Sigmoid colon (tissue), 7 donors: ENCODE measurements at places on chromosomes 5 and 9. TPM values are rescaled to one million over a fixed set of nuclear protein-coding genes. Genes with fewer than 3 reads are reported as not detected.

The ANKRD20A1 gene
- total RNA-seq, result 1.4 TPM

The PCDHGA2 gene
- total RNA-seq, result 4.9 TPM

The RNF183 gene
- total RNA-seq, result not detected

The PAX5 gene
- total RNA-seq, result not detected

The KCNV2 gene
- total RNA-seq, result not detected

The QRFP gene
- total RNA-seq, result not detected

The RXRA gene
- 26.7 TPM for total RNA-seq

The TAF11L10 gene
- not detected for total RNA-seq

The GNA14 gene
- 15.0 TPM for total RNA-seq

The FSTL4 gene
- total RNA-seq, result not detected

The MARCHF6 gene
- 96.3 TPM for total RNA-seq

The NCS1 gene
- total RNA-seq, result 78.5 TPM

The ARHGEF28 gene
- 4.9 TPM for total RNA-seq

- DNase-seq, result no peak
Observed at GRCh38 chr5:4020400-4020799, 424.8 kb downstream of the IRX1 start.

DNA sequence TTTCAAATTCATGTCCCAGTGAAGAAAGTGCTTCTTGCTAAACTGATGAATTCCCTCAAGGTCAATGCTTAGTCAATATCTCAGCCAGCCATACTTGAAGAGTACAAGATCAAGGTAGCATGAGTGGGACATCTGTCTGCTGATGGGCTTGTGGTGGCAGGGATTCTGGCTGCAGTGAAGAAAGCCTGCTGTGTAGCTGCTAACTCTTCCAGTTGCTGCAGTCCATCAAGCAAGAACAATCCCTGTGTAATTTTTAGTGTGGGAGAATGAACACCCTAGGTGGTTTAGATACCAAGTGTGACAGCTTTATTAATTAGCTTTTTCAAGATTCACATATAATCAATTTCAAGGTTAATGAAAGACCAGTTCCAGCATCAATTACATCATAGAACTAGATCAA lies 443.9 kb downstream of the TAF11L14 start:
- no peak for DNase-seq

- DNase-seq, result no peak
Observed at GRCh38 chr5:60727033-60727679, 27.2 kb upstream of the DEPDC1B start.

DNA sequence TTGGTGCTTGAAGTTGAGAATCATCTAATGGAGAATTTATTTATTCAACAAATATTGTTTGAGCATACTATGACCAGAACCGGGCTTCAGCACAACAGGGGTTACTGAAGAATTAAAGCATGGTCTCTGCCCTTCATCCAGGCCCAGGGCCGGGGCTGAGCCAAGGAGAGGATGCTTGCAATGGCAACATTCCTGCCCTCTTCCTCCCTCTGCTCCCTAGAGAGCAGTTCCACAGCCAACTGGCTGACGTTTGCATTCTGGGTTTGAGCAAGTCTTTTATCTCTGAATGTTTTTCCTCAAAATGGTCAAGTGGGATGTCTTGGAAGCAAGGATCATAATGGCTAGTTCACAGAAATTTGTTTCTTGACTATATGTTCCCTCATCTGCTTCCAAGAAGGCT lies 80.7 kb downstream of the GLDC start:
- no peak for DNase-seq

DNA sequence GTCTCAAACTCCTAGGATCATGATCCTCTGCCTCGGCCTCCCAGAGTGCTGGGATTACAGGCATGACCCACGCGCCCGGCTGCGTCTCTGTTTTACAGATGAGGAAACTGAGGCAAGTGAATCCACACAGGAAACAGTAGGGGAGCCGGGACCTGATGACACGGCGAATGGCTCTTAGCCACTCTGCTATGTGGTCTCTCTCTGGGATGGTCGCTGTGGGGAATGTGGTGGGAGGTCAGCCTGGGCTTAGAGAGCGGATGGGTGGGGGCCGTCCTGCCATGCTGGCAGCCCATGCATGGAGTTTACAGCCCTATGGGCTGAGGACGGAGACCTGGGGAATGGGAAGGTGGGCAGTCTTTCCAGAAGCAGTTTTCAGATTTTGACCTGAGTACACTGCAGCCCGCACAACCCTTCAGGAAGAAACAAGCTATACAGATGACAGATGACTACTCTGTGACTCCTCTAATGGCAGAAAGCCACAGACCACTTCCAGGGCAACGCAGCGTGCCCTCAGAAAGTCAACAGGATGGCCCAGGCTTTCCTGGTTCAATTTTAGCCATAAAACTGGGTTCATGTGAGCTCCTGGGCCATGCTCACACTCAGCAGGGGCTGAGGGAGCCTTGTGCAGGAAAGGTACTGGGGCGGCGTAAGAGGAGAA lies 136.1 kb upstream of the RAPGEF1 start:
- no peak for DNase-seq

- peak; percentile 79 for DNase-seq
Observed at GRCh38 chr5:177453852-177454396, 7.3 kb downstream of the PRR7 start.

GRCh38 chr5:87136733-87137132 lies 130.9 kb upstream of the RASA1 start:
- no peak for DNase-seq

GRCh38 chr5:160315968-160316367 lies 3.6 kb upstream of the CCNJL start:
- no peak for DNase-seq

GRCh38 chr5:111756581-111757354 lies at the start of gene NREP:
Gene NREP (minus strand): TSS chr5:111757194. CDS start chr5:111755772, 1,422 bp downstream.
- DNase-seq, result peak; percentile 75

GRCh38 chr9:110141227-110141793 lies 66.6 kb downstream of the C9orf152 start:
- peak; percentile 81 for DNase-seq

DNA sequence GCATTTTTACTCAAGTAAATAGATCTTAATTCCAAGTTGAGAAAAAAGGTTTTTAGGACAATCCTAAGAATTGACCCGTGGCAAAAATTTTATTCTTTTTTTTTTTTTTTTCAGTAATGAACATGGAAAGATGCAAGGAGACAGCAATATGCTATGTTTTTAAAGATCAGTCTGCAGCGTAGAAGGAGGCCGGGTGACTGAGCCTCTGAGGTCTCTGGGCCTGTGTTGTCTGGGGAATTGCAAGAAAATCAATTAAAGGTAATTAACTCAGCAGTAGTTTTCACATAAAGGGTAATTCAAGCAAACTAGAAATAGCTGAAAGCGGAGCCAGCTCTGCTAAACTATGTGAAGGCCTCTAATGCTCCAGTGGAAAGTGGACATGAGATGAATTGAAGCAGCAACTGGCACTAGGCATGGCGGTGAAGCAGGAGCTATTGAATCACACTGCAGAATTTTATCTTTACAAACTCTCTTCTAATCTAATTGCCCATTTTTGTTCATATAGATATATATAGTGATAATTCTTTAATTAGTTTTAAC lies 285.2 kb upstream of the ITGA1 start:
- DNase-seq, result no peak

- DNase-seq, result no peak
Observed at GRCh38 chr5:17186256-17186655, 31.2 kb upstream of the BASP1 start.

GRCh38 chr5:34838785-34839714 lies at the start of gene TTC23L:
Gene TTC23L (plus strand): TSS chr5:34839164. CDS start chr5:34840672, 1,508 bp downstream.
- peak; percentile 93 for DNase-seq

- peak; percentile 69 for DNase-seq
Observed at GRCh38 chr5:82225525-82226172, 52.5 kb downstream of the RPS23 start.

DNA sequence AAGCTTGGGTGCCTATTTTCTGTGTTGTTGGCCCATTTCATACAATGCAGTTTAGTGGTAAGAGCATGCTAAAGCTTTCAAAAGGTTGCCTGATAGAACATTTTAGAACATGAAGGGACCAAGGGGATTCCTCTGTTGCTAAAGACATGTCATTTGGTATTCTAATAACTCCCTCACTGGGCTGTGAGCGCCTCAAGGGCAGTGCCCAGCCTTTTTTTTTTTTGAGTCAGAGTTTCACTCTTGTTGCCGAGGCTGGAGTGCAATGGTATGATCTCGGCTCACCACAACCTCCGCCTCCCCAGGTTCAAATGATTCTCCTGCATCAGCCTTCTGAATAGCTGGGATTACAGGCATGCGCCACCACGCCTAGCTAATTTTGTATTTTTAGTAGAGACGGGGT lies 77.1 kb downstream of the PCSK5 start:
- no peak for DNase-seq

DNA sequence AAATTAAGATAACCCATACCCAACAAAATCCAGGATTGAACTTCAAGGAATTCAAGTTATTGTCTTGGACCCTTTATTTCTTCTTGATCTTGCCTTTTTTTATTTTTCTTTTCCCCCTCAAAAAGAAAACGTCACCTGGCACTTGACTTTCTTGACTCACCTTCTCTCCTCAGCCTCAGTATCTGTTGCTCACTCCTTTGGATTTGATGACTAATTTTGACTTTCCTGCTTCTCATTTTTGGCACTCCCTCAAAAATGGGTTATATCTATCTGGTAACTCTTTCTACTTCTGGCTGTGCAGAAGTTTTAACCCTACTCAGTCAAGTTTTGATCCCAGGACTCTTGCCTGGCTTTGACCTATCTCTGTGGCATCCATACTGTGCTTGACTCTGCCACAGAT lies 66.6 kb upstream of the SPATA31D4 start:
- no peak for DNase-seq

DNA sequence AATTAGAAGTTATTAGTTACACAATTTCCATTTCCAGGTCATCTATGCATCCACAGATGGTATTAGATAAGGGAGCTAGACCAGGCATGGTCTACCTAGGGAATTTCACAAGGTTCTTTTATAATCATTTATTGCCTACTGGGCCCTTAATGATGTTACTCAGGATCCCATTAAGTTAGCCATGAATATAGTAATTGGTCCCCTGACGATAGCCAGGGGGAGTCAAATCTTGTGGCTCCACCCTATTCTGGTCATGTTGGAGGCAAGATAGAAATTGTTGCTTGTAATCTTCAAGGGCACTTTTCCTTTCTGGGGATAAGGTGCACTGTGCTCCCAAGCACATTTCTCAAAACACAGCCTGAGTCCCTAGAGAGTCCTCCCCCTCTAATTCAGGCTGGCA lies 14.1 kb upstream of the ELL2 start:
- DNase-seq, result no peak

- no peak for DNase-seq
Observed at GRCh38 chr5:16577677-16578076, 39.1 kb downstream of the RETREG1 start.

DNA sequence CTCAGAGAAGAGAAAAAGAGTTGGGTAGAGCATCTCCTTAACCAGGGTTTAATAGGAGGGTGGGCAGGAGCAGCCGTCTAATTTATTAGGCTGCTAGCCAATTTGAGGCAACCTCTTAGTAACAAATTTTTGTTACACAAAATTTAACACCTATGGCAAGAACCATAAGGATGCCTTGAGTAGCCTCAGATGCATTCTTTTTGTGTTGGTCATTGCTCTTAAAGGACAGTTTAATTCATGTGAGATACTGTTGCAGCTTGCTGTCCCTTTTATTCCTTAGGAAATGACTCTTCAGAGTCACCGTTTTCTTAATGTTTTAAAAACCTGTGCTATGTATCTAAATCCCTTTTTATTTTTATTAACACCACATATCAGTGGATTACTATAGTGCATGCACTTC lies 255.1 kb downstream of the MAST4 start:
- DNase-seq, result no peak

DNA sequence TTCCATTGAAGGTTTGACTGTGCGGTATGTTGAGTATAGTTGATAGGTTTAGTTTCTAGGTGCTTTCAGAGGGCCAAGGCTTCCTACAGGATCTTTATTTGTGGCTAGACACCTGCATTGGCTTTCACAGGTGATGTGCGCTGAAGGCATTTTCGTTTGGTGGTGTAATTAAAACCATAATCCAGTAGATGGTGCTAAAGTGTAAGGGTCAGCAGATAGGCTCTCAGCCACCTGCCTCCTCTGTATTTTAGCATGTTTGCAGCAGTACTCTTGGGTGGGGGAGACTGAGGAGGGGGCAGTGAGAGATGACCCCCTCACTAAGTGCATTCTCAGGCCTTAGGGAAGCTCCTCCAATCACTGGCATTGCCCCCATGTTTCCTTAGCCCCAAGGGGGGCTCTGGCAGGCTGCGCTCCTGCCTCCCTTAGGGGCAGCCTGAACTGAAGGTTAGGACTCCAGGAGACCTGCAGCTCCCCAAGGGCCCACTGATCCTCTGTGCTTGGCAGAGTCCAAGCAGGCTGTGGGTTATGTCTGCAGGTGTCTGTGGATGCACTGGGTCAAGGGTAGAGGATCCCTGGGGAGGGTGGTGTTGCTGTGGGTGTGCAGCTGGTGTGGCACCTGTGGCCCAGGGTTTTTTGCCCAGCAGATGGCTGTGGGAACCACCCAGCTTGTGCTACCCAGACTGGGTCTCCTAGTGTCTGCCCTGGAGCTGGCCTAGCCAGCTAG lies 23.4 kb downstream of the CDK20 start:
- no peak for DNase-seq

GRCh38 chr5:142637871-142638270 lies 48.0 kb downstream of the FGF1 start:
- no peak for DNase-seq

- no peak for DNase-seq
Observed at GRCh38 chr5:148543727-148544126, 110.6 kb downstream of the HTR4 start.

DNA sequence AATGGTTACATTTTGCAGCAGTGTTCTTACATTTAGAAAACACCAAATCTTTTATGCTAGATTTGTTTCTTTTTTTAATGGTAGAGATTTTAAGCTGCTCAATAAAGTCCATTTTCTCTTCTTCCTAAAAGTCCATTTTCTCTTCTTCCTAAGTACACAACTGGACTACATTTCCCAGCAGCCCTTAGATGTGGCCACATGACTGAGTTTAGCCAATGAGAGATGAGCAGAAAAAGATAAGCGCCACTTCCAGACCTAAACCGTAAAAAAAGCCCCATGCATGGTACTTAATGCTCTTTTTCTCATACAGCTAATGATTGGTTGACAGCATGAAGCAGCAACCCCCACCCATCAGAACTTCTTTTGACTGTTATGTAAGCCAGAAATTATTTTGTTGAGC lies 206.7 kb downstream of the FAM114A2 start:
- DNase-seq, result no peak

- DNase-seq, result no peak
Observed at GRCh38 chr9:12065050-12065449, 628.1 kb upstream of the TYRP1 start.

- DNase-seq, result no peak
Observed at GRCh38 chr9:76403352-76403751, 9.1 kb upstream of the RFK start.

GRCh38 chr5:149341876-149342275 lies 3.4 kb upstream of the GRPEL2 start:
- DNase-seq, result no peak

- DNase-seq, result no peak
Observed at GRCh38 chr9:8632493-8632892, 832.9 kb upstream of the DMAC1 start.

DNA sequence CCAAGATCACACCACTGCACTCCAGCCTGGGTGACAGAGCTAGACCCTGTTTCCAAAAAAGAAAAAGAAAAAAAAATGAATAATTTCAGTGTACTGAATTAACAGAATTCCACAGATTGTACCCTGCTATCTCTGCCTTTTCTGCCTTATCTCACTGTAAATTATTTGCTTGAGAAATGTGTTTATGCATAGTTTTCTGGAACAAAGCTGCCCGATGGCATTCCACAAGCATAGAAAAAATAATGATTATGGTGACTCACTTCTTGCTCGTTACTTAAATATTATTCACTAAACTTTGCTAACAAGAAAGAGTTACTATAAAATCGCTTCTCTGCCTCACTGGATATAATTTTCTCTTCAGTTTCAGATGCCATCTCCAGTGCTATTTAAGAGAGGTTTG lies 88.7 kb upstream of the FAM169A start:
- no peak for DNase-seq

- peak; percentile 68 for DNase-seq
Observed at GRCh38 chr5:143501310-143502044, 98.0 kb upstream of the NR3C1 start.
